Urinary bladder (tissue), 4 donors: ENCODE measurements at places on chromosomes 12 and 14.
A peak's percentile ranks its signal among the peaks of the same experiment; 100 is the strongest.

- DNase-seq = no peak
Measured at GRCh38 chr12:27342536-27342935, 9.9 kb downstream of the BMAL2 start.

GRCh38 chr12:106369624-106370346, 12.2 kb downstream of the POLR3B start:
- no peak for DNase-seq

DNA sequence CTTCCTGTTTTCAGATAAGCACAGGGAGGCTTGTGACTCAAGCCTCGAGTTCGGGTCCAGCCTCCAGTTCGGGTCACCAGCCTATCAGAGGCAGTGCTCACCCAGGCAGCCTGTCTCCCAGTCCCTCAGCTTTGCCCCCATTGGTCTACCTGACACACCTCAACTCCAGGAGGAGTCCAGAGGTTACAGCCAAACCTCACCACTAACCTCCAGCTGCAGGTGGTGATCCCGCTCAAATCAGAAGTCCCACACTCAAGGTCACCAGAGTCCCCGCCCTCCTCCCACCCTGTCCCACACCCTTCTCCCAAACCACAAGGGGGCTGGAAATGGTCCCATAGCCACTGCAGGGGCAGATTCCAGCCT, 42.1 kb downstream of the KDM2B start:
- DNase-seq = no peak

DNA sequence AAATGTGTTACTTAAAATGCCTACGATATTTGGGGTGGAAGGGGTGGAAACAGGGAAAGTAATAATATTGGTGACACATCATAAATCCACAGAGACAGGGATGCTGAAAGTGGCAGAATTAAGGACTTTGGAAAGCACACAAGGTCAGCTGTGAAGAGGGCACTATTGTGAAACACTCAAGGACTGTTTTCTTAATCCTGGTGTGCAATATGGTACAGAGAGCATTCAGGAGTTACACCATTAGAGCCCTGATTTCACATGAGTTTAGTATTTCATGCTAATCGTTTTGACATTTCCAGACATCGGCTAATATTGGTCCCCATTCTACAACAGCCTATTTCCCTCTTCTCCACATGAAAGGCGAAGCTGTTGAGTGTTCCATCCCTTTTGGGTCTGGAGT, 219.2 kb downstream of the MSRB3 start:
- DNase-seq = no peak

DNA sequence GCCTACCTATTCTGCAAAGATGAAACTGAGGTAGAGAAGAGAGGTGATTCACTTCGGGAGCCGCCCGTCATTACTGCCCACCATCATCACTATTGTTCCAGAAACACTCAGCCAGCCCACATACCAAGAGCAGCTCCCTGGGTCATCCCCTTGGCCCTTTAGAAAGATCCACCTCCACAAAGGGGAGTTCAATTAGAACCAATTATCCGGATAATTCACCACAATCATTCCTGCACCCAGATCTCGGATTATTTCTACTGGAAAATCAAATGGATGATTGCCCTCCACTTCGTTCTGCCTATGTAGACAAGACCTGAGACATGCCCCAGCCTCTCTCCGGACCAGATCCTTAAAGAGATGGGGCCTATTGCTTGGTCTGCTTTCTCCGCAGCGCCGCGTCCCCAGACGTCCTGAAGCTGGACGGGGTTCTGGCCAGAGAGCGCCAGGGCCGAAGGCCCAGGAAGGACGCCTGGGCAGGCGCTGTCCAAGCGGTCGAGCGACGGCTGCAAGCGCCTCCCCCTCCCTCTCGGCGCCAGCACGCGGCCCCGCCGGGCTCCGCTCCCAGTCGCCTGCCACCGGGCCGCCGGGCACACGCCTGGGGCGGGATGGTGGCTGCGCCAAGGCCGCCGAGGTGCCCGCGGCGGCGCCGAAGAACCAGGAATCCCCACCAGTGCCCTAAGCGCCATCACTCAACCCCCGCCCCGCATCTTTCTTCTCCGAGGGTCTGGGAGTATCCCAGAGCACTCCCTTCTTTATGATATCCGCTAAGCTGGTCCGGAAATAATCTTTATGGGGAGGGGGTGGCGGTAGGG, 1.3 kb upstream of the ASCL1 start:
- DNase-seq = no peak

- no peak for DNase-seq
Measured at GRCh38 chr12:51815571-51815970, 32.9 kb downstream of the FIGNL2 start.

DNA sequence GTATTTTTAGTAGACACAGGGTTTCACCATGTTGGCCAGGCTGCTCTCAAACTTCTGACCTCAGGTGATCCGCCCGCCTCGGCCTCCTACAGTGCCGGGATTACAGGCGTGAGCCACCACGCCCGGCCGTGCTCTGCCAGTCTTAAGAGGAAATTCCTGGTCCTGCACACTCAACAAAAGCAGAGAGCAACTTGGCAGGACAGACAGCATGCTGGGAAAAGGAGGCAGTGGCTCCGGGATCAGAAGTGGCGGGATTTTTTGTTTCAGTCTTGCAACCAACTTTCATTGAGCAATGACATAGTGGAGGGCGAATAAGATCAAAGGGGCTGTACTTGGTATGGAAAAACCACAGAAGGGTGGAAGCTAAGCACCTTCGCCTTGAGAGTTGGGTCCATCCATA, 2.1 kb downstream of the CKAP4 start:
- no peak for DNase-seq

DNA sequence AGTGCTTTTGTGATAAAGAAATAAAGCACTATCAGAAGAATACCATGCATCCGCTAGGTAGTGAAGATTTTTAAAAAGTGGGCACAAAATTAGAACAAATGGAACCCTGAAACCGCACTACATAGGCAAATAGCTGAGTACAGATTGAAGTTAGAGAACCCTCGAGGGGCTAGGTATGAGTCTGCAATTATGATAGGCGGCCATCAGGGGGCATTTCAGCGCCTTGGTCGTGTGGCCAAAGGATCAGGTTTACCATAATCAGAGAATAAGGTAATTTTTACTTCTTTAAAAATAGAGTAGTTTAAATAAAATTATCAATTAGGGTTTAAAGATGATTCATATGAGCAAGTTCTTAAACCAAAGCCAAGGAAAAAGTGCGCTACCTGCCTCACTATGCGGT, 129.8 kb downstream of the TMX1 start:
- no peak for DNase-seq

DNA sequence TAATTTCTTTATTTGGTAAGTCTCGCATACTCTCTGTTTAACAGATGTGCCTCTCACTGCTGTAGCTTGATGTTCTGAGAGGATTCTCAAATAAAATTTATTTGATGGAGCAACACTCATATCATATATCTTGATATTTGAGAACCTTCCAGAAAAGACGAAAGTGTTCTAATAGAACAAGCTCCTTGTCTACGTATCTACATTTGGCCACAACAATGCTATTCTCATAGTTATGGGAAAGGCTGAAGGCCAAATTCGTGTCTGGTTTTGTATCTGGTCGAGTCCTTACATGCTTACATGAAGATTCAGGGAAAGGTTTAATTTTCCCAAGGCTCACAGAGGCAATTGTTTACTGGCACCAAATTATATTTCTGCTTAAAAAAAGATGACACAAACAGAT, 186.7 kb upstream of the SLC38A2 start:
- DNase-seq = peak; percentile 67

- no peak for DNase-seq
Measured at GRCh38 chr12:31849090-31849687, 110.0 kb upstream of the RESF1 start.

DNA sequence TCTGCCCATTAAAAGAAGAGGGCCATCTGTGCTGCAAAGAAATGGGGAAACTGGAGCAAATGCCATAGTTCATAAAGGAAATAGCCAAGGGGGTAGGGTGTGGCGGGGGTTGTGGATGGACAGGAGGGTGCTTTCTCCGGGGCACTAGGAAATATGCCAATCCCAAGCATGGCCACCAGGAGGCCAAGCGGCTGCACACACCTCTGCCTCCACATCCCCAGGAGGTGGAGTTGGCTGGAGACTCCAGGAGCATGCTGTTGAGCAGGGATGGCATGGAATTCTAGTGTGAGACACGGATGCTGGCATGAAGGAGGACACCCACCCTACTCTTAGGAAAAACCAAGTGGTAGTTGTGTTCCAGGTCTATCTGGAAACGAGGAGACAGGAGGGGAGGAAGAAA, 25.2 kb downstream of the NID2 start:
- DNase-seq = no peak

DNA sequence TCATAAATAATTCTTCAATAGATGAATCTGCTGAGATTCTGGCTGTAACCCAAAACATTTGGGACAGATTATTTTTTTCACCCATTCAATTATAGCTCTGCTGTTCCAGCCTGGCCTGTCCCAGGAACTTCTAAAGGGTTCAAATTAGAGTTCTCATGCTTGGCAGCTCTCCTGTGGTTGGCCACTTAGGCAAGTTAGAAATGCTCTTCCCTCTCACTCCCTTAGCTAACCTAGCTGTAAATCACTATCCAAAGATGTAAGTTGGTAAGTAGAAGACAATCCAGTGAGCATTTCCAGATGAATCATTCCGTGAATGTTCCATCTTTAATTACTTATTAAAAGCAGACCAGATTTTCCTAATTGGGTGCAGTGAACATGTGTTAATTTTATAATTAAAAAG, 760.4 kb upstream of the TBX3 start:
- no peak for DNase-seq

DNA sequence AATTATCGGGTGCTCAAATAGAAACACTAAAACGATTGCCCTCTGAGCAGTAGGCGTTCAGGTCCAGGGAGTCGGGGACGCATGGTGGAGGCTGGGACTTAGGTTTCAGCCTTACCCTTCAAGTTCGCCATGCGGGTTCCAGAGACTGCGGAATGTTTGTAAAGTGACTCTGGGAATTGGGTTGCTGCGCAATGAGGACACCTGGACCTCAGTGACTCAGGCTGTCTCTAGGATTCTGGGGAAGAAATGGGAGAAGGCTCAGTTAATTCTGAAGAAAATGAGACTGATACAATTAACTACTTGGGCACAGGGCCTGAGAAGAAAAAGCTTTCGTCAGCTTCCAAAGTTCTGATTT, 1.1 kb downstream of the LGALS3 start:
- DNase-seq = no peak

DNA sequence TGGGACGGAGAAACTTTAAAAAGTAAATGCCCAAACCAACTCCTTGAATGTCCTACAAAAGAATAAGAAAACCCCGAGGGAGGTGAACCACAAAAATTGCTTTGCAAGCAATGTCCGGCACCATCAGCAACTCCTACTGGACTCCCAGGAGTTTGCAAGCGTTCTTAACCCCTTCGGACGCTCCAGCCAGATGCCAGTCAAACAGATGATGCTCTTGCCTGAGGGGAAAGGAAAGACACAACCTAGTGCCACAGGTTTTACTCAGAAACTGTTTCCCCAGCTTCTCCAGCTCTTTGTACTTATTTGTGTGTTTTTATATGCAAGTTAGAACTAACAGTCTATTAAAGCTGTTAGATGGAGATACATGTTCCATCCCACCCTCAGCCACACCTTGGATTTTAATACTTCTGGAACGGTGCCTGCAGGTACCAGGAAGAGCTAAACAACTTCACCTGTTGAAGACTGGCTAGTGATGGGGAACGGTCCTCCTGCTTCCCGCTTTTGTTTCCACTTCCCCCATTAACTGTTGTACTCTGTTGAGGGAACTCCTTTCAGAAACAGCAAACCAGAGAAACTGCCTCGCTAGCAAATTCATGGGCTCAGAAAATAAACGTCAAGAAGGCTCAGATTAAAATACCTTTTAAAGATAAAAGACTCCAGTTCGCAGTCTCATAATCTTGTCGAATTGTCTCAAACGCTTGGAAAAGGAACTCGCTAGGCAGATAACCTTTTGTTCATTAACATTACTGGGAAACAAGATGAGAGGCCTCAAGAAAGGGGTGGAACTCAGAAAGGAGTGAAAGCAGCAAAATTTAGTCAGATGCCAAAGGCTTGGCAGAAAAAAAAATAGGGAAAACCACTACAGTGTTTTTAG, 1.1 kb upstream of the FERMT2 start:
- peak; percentile 63 for DNase-seq

DNA sequence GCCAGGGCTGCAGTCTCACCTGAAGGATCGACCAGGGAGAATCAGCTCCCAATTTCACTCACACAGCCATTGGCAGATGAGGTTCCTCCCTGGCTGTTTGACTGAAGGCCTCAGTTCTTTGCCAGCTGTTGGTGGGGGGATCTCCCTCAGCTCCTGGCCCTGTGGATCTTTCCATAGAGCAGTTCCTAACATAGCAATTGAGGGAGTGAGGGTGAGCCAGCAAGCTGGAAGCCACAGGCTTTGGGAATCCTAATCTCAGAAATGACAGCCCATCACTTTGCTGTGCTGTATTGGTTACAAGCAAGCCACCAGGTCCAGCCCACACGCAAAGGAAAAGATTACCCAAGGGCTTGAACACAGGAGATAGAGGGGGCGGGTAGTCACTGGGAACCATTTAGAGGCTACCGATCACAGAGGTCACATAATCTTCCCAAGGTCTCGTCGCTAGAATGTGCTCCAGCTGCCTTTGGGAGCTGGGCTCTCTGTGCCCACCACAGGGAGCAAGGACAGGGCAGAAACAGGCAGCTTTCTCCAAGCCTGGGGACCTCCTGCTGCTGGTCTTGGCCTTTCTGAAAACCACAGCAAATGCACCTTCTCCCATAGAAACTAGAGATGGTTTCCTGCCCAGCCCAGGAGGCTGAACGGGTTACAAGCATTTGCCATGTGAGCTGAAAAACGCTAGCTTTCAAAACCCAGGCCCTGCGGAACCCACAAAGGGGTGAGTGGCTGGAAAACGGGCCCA, 4.6 kb upstream of the OTUB2 start:
- no peak for DNase-seq

GRCh38 chr14:55762595-55763232, 182.7 kb downstream of the KTN1 start:
- no peak for DNase-seq

- no peak for DNase-seq
Measured at GRCh38 chr14:69693145-69693544, 73.8 kb upstream of the SRSF5 start.

DNA sequence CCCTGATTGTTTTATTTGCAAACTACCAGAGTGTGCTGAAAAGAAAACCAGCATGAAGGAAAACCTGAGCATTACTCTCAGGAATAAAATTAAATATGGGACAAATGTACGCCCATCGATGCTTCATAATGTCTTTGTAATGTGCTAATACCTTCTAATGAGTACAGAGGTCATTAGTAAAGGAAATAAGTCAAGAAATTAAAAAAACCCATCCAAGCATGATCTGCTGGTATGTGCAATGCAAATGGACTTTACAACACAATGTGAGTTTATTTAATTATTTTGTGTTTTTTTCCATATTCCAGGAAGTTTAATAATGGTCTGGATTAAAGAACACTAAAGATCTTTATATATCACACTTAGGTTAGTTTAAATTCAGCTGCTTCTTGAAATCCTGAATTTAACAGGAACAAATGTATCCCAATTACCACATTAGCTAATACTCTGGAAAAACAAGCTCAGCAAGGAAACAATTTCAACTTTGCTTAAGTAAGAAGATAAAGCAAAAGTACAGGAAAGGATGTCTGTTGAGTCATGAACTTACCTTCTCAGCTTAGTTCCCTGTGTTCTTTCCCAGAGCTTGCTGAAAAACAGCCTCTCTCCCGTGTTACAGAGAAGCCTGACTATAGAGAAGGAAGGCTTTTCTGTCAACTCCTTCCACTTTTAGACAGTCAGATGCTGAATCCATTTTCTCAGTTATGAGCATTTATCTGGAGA, 179.3 kb upstream of the TMEM260 start:
- DNase-seq = no peak
